Activated T-helper 1 cell treated with anti-CD3 and anti-CD28 coated beads, Interleukin-2, amount 50 U/mL, for 16 hours (primary cell): ENCODE measurements at places on chromosomes 13 and 19.

- no peak for DNase-seq
These were observed 24.9 kb upstream of the TPM4 start for GRCh38 chr19:16051254-16052025.

DNA sequence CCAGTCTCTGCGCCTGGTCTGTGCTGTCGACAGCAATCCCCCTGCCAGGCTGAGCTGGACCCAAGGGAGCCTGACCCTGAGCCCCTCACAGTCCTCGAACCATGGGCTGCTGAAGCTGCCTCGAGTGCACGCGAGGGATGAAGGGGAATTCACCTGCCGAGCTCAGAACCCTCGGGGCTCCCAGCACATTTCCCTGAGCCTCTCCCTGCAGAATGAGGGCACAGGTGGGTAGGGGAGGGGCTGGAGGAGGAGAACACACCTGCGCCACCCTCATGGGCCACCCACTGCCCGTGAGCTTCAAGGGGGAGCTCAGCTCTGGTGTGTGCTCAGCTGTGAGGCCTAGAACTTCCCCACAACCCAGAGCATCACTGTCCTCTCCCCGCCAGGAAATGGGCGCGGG, 38.6 kb upstream of the CD33 start:
- no peak for DNase-seq

DNA sequence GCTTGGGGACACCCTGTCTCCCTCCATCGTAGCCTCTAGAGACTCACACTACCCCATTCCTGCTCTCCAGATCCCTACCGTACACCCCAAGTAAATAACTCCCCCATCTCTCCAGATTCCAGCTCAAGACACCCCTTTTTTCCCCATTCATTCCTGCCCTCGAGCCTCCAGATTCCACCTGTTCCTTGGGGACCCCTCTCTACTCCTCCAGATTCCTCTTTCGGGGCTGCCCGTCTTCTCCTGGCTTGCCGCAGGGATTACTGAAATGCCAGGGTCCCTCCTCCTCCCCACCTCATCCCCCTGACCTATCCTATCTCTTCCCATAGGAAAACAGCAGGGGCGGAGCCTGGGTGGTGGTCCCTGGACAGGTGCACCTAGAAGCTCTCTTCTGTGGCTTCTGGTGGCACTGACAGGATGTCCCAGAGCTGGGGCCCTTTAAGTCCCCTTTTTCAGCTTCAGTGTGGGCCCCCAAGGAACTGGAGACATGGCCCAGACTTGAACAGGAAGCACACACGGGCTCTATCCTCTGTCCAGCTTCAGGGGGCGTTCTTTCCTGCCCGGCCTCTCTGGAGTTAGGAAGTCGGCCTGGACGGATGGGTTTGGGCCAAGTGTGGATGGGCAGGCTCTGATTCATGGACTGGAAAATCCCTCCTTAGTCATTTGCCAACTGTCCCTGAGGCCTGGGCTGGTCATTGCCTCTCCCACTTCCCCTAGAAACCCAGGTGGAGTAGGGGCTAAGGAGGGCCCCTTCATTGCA, 1.2 kb downstream of the ZSWIM4 start:
- no peak for DNase-seq

- DNase-seq: no peak
These were observed 172.4 kb downstream of the VWA8 start for GRCh38 chr13:41788552-41788951.

DNA sequence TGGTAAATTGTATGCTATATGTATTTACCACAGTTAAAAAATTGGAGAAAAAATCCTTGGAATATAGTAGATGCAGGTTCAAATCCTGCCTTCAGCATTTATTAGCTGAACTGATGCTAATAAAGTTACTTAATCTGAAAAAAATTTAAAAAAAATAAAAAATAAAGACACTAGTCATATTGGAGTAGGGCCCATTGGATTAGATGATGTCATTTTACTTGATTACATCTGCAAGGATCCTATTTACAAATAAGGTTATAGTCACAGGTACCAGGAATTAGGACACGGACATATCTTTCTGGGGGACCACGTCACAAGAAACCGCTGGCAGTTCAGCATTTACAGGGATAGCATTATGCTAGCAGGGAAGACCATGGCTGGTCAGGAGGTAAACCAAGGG, 6.2 kb downstream of the ZNF555 start:
- no peak for DNase-seq

GRCh38 chr13:37429976-37430375, 168.6 kb downstream of the POSTN start:
- DNase-seq: no peak

DNA sequence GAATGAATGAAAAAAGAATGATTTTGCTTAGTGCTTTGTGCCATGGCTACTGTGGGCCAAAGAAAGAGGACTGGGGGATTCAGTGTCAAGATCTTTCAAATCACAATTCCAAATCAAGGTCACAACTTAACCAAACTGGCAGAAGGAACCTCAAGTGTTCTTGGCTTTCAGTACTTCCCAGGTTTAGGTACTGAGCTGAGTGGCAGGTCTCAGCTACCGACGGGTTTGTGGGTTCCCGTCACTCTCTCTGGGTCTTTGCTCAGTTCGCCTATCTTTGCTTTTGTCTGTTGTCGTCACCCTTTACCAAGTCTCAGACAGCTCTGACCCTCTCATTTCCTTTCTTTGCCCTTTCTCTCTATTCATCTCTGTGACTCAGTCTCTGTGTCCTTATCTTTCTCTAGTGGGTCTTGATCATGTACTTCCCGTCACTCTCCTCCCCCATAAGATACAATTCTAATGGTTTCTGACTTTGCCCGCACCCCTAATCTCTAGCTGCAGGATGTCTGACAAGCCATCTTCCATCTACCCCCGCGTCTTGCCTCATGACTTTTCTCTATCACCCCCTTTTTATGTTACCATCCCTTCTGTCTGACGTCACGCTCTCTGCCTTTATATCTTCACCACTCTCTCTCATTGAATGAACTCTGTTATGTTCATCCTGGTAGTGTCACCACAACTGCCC, 33.3 kb upstream of the LRRC4B start:
- DNase-seq: no peak

DNA sequence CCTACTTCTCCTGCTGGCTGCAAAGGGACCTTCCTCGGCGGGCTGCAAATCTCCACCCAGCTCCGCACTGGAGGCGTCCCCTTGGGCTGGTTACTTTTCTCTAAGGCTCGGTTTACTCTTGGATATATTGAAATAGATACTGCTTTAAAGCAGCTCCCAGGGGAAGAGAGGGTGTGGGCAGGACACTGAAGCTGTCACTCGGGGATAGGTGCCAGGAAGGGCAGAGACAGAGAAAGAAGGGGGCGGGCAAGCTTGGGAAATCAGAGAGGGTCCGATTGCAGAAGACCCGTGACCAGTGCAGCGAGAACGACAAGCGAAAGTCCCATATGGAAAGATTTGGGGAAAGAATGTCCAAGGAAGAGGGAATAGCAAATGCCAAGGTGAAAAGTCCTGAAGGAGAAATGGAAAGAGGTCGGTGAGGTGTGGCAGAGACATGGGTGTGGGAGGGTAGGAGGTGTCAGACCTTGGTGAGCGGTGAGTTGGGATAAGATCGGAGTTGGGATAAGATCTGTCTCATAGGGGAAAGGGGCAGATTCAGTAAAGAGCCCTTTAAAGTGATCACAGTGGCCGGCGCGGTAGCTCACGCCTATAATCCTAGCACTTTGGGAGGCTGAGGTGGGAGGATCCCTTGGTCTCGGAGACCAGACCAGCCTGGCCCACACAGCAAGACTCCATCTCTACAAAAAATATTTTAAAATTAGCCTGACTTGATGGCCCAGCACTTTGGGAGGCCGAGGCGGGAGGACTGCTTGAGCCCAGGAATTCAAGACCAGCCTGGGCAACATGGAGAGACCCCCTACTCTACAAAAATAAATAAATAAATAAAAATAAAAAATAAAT, 618 bp downstream of the THSD8 start:
- DNase-seq: no peak

- no peak for DNase-seq
These were observed 19.6 kb downstream of the MOB3A start for GRCh38 chr19:2076526-2076944.

- no peak for DNase-seq
These were observed 1.5 kb downstream of the CERS1 start for GRCh38 chr19:18894254-18895037.

GRCh38 chr13:99064624-99065234, 86.9 kb upstream of the DOCK9 start:
- no peak for DNase-seq

DNA sequence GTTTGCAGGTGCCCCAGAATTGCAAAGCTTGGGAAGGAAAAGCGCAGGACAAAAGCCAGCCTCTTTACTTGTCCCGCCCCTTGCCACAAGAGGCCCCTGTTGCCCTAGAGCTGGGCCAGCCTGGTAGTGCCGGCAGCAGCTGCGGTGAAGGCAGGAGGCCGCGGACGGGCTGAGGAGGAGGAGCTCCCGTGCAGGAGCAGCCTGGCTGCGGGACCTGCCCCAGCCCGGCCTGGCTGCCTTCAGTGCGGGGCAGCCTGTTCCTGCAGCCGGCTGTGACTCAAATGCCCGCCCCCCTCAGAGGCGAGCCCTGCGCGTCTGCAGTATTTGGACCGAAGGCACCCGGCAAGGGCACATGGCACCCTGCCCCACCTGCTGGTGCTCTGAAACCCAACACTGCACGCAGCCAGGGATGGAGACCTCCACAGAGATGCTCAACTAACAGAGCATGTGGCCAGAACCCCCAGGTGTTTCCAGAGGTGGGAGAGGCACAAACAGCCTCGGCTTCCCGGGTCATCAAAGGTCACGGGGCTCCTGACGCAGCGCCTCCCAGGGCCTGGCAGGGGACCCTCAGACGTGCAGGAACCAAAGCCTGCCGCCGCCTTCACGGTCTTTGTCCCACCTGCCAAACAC, 29.7 kb downstream of the NAXD start:
- no peak for DNase-seq

GRCh38 chr19:58037927-58038687, 4.3 kb downstream of the ZSCAN1 start:
- DNase-seq: no peak

- no peak for DNase-seq
These were observed 58.3 kb upstream of the MEDAG start for GRCh38 chr13:30847650-30848307.

- DNase-seq: no peak
These were observed 2.8 kb upstream of the IFNL1 start for GRCh38 chr19:39293394-39293793.

DNA sequence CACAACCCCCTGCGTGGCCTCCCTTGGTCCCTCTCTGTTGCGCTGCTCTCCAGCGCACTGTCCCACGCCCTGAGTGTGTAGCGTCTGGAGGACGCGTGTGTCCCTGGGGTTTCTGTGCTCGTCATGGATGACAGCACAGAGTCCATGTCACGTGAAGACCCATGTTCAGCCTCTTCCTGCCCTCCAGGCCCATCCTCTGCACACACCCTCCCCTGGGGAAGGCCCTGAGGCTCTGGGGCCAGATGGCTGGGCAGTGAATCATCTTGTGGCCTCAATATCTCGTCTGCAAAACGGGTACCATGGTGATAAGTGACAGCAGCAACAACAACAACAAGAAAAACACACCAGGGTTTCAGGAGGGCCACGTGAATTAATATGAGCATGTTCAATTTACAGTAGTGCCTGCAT, 71.5 kb upstream of the ARHGEF7 start:
- DNase-seq: no peak

DNA sequence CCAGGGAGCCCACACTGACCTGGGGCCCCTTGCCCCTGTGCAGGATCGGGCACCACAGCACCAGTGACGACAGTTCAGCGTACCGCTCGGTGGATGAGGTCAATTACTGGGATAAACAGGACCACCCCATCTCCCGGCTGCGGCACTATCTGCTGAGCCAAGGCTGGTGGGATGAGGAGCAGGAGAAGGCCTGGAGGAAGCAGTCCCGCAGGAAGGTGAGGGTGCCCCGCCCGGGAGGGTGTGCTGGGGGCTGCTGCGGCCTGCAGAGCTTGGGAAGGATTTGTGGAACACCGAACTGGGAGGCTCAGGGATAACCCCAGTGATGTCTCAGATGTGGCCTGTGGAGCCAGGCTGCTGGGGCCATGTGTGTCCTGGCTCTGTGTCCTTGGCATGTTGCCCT, 4.2 kb downstream of the B3GNT8 start:
- no peak for DNase-seq

GRCh38 chr13:26695891-26696311, 64.7 kb downstream of the GPR12 start:
- DNase-seq: no peak

DNA sequence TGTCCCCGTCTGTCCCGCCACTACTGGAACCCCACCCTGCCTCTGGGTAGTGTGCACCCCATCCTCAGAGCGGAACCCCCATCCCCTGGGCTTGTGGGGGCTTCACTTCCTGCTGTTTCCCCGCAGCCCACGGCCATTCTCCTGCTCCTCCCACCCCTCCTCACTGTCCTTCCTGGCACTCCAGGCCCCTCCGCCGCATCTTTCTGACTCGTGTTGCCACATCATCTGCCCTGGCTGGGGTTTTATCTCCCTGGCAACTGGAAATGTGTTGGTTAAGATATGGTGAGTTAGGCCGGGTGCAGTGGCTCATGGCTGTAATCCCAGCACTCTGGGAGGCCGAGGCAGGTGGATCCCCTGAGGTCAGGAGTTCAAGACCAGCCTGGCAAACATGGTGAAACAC, 37.3 kb downstream of the KDM4B start:
- DNase-seq: no peak

DNA sequence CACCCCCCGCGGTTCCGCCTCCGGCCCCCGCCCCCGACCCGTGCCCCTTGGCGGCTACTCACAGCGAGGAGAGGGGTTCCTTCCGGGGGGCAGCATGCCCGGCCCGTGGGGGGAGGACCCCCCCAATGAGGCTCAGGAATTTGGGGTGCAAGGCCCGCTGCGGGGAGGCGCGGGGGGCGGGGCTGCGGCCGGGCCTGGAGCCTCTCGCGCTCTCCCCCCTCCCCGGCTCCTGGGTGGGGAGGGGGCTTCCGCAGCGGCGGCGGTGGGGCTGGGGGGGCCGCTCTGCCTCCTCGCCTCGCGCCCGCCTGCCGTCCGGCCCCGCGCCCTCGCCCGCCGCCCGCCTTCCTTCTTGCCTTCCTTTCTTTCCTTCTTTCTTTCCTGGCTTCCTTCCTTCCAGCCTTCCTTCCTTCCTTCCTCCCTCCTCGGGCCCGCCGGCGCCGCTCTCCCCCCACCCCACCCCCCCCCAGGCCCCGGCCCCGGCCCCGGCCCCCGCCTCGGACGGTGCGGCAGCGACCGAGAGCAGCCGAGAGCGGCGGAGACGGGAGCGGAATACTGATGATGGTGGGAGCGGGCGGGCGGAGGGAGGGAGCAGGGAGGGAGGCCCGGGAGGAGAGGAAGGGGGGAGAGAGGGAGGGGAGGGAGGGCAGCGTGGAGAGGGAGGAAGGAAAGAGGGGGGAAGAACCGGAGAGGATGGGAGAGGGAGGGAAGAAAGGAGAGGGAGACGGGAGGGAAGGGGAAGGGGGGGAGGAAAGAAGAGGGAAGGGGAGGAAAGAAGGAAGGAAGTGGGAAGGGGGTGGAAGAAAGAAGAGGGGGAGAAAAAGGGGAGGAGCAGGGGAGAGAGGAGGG, at the start of gene LRRC4B:
Gene LRRC4B, minus strand, starts transcription at position 554 of the 846 bp plus-strand sequence. CDS start 19,597 bp downstream, outside the sequence.
- DNase-seq: no peak

DNA sequence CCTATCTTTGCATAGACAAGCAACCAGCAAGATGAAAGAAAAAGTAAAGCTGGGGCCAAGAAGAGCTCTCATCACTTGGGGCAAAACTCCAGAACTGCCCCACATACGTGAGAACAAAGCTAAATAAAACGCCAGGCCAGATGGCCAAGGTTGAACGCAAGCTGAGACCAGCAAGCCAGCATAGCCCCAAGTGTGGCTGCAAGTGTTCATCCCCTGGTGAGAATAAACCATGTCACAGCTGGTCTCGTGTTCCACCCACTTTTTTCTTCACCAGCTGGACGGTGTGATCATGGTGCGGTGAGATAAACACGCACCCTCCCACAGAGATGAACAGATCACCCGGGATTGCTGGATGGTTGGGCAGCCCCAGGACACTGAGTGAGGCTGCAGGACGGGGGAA, 109.6 kb upstream of the CACNA1A start:
- no peak for DNase-seq
